AG04449 (cell line): ENCODE measurements at places on chromosomes 13 and 19.

DNA sequence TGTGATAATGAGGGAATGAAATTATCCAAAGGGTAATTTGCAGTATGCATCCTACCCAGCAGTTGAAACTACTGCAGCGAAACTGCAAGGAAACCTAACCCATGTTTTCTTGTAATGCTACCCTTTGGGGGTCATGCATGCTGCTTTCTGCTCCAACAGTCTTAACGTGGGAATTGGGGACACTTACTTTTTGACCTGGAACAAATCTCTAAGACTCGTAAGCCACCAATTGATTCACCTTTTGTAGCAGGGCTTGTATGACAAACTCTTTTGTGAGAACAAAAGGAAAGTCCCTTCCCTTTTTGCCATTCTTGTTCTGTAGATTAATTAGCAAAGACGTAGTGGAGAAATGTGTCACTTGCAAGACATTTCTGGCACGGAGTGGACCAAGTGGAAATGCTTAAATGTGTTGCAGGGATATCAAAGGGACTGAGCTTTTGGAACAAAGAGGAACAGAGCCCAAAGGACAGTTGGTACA lies 27.4 kb downstream of the LRCH1 start:
- DNase-seq = no peak

GRCh38 chr19:14472202-14472938 lies 2.8 kb downstream of the PTGER1 start:
- DNase-seq = no peak

DNA sequence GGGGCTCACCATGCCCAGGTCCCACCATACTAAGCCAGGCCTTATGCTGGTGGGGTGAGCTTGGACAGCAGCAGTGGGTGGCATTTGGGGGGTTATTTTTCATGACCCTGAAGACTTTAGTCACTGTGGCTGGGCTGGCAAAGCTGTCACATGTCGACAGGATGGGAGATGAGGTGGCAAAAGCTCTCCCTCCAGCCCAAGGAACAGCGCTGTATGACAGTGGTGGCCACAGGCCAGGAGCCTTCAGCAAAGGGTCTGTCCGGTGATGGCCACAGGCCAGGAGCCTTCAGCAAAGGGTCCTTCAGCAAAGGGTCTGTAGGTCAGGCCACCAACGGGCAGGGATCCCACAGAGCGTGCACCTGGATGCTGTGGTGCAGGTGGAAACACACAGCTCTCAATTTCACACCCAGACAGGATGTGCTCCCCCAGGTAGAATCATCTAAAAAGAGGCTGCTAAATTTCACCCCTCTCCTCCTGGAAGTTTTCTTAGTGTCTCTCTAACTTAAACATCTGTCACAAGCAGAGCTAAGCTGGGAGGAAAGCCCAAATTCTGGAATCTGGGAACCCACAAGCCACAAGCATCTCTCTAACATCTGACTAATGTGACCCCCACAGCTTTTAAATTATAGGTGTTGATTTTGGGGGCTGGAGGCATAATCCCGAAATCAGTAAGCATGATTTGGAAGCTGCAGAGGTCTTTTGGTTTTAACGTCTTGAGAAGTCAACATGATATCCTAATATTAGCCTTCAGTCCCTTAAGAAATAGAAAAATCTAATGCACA lies 23.0 kb downstream of the COL4A1 start:
- DNase-seq = peak; percentile 40

DNA sequence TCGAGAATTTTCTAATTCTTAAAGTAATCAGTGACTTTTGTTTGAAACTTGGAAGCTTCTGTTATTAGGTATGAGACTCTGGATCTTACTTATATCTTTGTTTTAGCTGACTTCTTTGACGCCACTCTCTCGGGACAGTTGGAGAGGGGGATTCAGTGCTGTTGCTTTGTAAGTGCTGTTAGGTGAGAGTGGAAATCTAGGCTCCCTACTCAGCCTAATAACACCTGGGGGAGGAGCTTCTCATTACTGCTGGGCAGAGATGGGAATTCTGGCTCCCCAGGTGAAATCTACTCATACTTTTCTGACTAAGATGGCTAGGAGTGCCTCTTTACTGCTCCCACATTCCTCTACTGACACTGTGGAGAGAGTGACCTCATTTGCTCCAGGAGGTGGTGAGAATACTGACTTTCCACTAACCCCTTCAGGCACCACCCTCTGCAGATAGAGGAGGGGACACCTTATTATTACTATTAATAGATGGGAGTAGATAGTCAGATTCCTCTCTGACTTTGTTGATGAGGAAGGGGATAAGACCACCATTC lies 324.9 kb upstream of the SPRY2 start:
- DNase-seq = no peak

GRCh38 chr13:114222461-114222968 lies 12.2 kb upstream of the CDC16 start:
- DNase-seq = no peak

DNA sequence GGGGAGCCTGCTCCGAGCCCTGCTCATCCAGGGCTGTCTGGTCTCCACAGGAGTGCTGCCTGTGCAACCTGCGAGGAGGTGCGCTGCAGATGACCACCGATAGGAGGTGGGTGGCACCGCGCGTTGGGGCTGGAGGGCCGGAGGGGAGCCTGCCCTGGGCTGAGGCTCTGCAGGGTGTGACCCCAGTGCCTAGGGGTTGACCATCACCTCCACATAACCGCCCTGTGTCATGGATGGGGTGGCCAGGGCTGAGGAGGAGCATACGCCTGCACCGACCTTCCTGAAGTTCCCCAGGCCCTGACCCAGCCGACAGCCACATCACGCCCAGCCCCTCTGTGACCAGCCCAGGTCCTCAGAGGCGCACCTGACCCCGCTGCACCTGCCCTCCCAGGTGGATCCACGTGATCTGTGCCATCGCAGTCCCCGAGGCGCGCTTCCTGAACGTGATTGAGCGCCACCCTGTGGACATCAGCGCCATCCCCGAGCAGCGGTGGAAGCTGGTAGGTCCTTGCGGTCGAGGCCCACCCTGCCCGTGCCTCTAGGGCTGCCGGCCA lies 168.7 kb downstream of the KDM4B start:
- DNase-seq = no peak

DNA sequence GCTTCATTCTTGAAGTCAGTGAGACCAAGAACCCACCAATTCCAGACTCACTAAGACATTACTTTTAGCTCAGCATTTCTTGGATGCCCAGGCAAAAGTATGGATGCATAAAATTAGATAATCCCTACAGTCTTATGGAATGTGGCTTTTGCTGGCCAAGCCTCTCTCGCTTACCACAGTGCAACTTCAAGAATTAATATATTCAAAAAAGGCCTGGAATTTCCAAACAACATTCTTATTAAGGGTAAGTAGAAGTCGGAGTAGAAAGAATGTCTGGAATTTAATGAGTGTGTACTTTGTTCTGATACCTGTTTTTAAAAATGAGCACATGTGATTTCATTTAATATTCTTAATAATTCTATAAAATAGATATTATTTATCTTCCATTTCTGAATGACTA lies 302.4 kb upstream of the TMTC4 start:
- DNase-seq = no peak

DNA sequence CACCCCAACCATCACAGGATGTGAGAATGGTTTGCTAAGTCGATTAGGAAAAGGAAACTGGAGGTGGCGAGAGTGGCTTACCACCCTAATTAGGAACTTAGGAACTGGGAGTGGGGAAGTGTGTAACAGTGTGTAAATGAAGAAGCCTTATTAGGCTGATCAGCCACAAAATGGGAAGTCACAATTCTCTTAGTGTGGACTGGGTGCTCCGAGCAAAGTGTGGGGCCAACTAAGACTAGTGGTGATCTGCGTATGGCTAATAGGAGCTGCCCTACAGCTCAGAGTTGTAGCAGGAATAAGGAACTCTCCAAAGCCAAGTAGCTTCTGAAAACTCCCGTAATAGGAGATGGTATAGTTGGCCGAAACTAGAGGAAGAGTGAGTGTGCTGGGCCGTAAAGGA lies 7.6 kb downstream of the SIGLEC11 start:
- DNase-seq = no peak

- no peak for DNase-seq
Observed at GRCh38 chr19:10552510-10553053, 8.9 kb downstream of the ATG4D start.

DNA sequence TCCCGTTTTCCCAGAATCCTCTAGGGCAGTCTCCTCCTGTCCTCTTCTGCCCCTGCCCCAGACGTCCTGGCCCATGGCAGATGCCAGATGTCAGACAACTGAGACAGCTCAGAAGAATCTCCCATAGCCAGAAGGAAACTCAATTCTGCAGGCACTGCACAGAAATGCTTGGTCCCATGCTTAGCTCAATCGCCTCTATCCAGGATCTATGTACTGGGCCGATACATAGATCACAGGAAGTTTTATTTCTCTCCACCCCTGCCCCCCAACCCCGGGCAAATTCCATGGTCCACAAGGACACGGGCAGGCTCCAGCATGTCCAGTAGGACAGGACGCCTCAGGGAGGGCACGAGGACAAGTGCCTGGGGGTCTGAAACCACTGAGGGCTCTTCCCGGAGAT lies 4.8 kb downstream of the MBD3 start:
- DNase-seq = no peak

GRCh38 chr13:22665506-22665905 lies 515.3 kb upstream of the SGCG start:
- DNase-seq = no peak

DNA sequence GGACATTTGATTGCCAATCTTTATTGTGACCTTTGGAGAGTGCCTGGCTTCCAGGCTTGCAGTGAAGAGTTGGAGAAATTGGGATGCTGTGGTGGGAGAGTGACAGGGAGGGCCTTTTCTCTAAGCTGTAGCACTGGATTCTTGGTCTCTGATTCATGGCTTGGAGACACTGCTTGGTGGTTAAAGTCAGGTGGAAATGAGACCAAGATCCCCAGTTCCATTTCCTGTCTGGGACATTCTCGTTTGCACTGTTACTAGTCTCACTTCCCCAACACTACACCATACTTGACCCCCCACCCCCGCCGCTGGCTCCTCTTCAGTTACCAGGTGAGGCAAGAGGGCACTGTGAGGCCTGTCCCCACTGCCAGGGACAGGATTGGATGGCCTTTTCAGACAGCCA lies 2.9 kb downstream of the SUPT5H start:
- DNase-seq = no peak

- DNase-seq = peak; percentile 12
Observed at GRCh38 chr13:76383676-76384461, 502.3 kb downstream of the KCTD12 start.

DNA sequence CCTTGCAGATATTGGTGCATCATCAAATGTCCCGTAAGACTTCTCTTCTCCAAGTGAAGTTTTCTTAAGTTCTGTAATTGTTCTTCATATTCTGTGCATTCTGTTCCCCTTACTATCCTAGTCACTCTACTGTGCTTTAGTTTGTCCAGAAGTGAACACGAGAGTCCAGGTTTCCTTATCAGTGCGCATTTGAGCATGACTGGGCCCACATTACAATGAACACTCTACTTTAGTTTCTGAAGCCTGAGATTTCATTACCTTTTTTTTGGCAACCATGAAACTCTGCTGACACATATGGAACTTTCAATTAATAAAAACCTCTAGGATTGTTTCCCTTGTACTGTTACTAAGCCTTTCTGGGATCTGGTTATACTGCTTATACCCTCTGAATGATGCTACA lies 270.0 kb downstream of the KCNRG start:
- DNase-seq = no peak

- no peak for DNase-seq
Observed at GRCh38 chr13:99507054-99507453, 5.8 kb downstream of the TM9SF2 start.

- DNase-seq = no peak
Observed at GRCh38 chr19:11821474-11822109, 7.5 kb downstream of the ZNF440 start.

DNA sequence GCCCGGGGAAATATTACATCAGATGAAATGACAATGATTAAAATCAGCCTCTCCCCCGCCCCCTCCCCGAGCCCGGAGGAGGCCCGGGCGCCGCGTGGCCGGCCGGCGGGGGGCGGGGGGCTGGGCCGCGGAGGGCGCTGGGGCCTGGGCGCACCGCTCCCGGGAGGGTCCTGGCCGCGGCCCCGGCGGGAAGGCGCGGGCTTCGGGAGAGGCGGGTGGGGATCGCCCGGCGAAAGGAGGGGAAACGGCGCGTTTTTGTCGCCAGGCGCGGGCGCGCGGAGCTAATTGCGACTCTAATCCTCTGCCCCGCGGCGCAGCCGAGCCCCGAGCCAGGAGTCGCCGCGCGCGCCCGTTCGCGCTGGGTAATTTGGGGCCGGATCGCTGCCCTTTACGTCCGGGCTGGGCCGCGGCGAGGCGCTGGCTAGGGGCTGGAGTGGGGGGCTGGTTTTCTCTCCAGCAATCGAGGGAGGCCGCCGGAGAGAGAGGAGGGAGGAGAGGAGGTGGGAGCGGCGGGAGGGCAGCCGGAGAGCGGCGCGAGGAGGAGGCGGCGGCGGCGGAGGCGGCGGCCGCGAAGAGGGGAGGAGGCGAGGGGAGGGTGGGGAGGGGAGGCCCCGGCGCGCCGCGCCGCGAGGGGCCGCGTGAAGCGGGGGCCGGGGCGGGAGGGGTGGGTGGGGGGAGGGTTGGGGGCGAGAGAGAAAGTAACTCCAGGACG lies at the start of gene KCTD15:
Gene KCTD15 (plus strand): TSS at position 707 of the 712 bp plus-strand sequence. CDS start 3,585 bp downstream, outside the sequence.
- DNase-seq = no peak

GRCh38 chr13:49098198-49098597 lies 121.9 kb upstream of the MLNR start:
- peak; percentile 86 for DNase-seq

DNA sequence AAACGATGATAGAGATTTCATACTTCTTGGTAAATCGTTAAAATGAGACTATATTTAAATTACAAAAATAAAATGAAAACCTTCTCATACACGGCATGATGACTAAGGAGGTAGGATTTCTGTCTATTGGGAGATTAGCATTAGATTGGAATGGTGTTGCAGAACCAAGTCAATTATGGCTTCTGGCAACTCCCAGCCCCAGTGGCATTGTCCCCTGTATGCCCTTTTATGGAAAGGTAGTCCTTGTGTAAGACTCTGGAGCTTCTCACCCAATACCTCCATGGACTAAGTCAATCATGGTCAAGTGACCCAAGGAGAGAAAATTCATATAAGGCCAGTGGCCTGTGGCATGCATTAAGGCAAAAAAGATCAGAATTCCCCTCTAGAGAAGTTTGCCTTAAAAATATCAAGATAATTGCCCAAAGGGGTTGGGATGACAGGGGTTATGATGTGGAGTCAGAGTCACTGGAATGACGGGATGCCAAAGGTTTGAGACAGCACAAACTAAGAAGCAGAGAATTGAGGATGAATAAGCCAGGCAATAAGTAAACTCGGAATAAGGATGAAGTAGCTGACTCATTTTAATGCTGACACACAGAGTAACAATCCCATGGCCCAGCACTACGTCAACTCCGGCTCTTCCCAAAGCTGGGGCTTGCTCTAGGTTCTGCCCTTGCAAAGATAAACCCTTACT lies 57.8 kb upstream of the POSTN start:
- DNase-seq = peak; percentile 98

GRCh38 chr19:4284974-4285373 lies 5.9 kb downstream of the SHD start:
- DNase-seq = no peak

- DNase-seq = no peak
Observed at GRCh38 chr13:43335764-43336163, 312.4 kb downstream of the DNAJC15 start.

GRCh38 chr19:30159636-30160035 lies 212.5 kb upstream of the ZNF536 start:
- no peak for DNase-seq
